Subcutaneous preadipocyte (primary cell): ENCODE measurements at places on chromosomes 4 and X. TPM values are rescaled to one million over a fixed set of nuclear protein-coding genes. Genes with fewer than 3 reads are reported as not detected.

Gene PRR32
- not detected in 2 replicates for total RNA-seq

Gene FAM9C
- total RNA-seq, result not detected in 2 replicates

Gene CT45A2
- total RNA-seq, result not detected in 2 replicates

Gene BRS3
- total RNA-seq, result not detected in 2 replicates

Gene CSN1S1
- total RNA-seq, result not detected in 2 replicates

Gene FGA
- total RNA-seq, result not detected in 2 replicates

Gene ARHGAP36
- total RNA-seq, result not detected in 2 replicates

Gene ZMYM3
- 12.7 and 13.2 TPM in 2 replicates for total RNA-seq

Gene DUSP21
- not detected in 2 replicates for total RNA-seq

Gene MAOB
- total RNA-seq, result under 0.01 TPM in 2 replicates
